Stimulated activated CD8-positive, alpha-beta memory T cell treated with anti-CD3 and anti-CD28 coated beads, Interleukin-7, amount 100 ng/mL, for 1 hour (primary cell): ENCODE measurements at places on chromosomes 6 and 20.

DNA sequence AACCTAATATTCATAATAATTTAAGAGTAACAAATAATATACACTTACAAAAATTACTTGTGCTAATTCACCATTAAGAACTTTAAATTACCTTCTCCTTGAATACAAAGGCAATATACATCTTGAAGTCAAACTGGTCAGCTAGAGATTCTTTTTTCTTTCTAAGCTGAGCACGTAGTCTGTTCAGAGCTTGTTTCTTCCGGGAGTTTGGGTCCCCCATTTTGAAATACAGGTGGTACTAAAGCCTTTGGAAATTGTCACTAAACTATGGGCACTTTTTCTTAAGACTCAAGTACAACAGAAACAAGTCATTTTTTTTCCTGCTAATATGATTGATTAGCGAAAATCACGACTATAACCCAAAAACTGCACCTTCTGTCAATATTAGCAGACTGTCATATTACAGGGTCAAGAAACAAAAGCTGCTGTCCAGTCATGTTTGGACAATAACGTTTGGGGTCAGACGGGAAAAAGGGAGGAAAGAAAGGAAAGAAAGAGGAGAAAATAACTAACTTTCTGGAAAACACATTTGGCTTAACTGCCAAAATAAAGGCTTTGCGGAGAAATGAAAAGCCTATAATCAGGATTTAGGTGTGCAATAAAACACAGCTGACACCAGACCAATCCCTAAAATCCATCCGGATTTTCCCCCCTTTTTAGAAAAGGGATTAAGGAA lies 367 bp downstream of the C6orf62 start:
- no peak for DNase-seq

GRCh38 chr6:52227495-52227894 lies 16.8 kb downstream of the IL17F start:
- DNase-seq, result no peak

- no peak for DNase-seq
Measured at GRCh38 chr6:136344420-136344819, 54.8 kb upstream of the BCLAF1 start.

- no peak for DNase-seq
Measured at GRCh38 chr20:14744723-14745122, 407.3 kb upstream of the FLRT3 start.

DNA sequence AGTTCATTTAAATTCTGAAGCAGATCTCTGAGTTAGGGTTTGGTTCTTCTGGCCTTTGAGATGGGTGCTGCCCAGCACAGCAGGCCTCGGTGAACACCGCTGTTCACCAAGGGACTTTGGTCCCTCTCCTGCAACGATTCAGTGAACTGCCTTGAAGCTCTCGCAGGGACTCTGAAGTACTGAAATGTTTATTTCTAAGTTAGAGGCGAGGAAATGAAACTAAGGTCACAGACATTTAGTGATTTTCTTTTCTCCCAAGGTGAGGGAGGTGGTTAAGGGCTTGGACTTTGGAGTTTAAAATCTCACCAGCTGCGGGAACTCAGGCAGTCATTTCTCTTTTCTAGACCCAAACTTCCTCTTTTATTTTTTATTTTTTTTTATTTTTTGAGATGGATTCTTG lies 26.2 kb downstream of the E2F3 start:
- no peak for DNase-seq

- DNase-seq, result no peak
Measured at GRCh38 chr6:121223212-121223611, 111.1 kb downstream of the TBC1D32 start.

- no peak for DNase-seq
Measured at GRCh38 chr6:109071125-109071917, 23.3 kb downstream of the SESN1 start.

GRCh38 chr20:19970256-19970765 lies 46.9 kb upstream of the NAA20 start:
- DNase-seq, result no peak

- DNase-seq, result no peak
Measured at GRCh38 chr6:4017834-4018170, 61.1 kb downstream of the FAM217A start.

- no peak for DNase-seq
Measured at GRCh38 chr6:13841936-13842335, 27.6 kb upstream of the MCUR1 start.
